Activated T-cell treated with anti-CD3 and anti-CD28 coated beads for 1 hour (primary cell): ENCODE measurements at places on chromosomes 2 and 18.
A peak's percentile ranks its signal among the peaks of the same experiment; 100 is the strongest.

DNA sequence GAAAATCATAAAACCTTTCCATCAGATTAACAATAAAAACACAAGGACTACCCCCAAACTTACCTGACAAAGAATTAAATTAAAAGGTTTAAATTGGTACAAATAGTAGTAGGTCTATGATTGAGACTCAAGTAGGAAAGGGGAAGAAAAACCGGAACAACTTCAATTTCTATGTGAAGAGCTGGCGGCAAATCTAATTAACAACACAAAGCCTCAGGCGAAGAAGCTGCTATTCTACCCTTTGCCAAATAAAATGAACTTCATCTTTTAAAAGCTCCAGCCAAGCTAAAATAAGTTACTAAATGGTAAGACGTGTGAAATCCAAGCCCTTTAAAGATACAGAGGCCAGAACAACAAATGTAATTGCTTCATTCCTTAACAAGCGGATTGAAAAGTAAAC lies 146.5 kb downstream of the DLGAP1 start:
- no peak for DNase-seq

GRCh38 chr2:231794383-231794782 lies 8.1 kb downstream of the COPS7B start:
- no peak for DNase-seq

- DNase-seq, result no peak
Observed at GRCh38 chr2:225735844-225736243, 336.3 kb downstream of the NYAP2 start.

DNA sequence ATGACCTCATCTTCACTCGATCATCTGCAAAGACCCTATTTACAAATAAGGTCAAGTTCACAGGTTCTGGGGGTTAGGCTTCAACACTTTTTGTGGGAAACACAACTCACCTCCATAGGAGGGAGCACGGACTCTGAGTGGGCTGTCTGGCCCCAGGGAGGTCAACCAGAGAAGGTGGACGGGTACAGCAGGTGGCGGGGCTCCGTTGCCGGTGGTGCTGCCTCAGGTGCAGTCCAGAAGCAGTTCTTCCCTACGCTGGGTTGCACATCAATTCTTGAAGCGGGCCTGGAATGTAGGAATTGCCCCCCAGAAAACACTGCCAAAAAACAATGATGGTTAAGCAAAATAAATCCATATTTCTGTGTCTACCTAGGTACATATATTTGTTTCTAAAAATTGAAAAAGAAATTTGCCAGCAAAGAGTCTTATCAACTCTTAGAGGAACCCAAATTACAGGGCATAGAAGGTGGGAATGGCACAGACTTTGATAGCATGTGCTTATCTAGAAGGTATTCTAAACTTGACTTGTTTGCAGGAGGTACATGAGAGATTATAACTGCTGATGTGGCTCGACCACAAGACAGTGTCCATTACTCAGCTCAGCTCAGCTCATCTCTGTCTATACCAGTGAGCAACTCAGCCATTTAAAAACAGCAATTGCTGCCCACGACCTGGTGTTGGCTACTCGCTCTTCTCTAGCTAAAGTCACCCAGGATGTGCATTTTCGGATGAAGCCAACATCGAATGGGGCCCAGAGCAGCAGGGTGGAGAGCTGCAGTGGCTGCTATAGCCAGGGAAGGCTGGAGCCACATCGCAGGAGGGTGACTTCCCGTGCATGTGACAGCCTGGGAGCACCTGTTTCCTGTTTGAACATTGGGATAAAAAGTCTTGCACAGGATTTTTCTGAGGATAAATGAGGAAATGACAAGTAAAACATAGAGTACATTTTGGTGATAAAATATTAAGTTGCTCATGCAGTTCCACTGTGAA lies 128.7 kb downstream of the RNF144A start:
- no peak for DNase-seq

DNA sequence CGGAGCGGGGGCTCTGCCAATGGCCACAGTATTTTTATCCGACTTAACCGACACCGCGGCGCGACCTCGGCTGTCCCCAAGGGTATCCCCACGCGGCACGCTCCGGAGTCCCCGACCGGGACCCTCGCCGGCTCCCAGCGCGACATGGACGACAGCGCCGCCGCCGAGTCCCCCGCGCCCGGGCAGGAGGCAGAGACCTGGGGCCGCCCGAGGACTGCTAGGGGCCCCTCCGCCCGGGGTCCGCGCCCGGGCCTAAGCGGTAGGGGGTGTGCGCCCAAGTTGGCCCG lies 468 bp downstream of the UXS1 start:
- no peak for DNase-seq

- DNase-seq, result no peak
Observed at GRCh38 chr2:106012591-106013347, 181.3 kb downstream of the UXS1 start.

GRCh38 chr2:171341394-171342066 lies 92.3 kb downstream of the METTL8 start:
- DNase-seq, result no peak

DNA sequence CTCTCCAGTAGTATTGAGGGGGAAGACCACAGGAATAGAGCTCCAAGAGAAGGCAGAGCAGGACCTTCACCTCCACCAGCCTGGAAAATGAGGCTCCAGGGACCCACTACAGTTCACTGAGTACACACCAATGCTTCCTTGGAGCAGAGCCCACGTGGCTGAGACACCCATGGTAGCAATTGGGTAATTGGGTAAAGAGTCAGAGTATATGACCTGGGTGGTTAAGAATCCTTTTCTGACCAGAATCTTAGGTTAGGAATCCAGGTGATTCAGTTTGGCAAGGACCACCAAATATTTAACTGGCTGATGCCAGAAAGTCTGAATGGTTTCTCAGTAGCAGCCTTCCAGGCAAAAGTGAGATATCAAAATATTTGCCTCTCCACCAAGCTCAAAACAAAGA lies 107.7 kb downstream of the MDH1 start:
- DNase-seq, result no peak

DNA sequence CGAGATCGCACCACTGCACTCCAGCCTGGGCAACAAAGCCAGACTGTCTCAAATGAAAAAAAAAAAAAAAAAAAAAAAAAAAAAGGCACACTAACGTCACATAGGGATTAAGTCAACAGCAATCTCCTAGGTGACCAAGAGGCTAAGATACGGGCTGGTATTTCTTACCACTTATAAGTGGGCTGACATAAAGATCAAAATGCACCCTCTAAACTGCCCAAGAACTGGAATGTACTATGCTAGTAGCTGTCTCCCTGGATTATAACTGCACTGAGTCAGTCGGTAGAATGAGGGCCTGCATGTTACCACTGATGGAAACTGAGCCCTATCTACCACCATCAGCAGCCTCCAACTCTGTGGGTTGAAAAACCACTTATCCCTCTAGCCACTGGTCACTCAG lies 80.6 kb downstream of the KLF7 start:
- no peak for DNase-seq

- DNase-seq, result peak; percentile 30
Observed at GRCh38 chr18:48540251-48541025, 1.6 kb downstream of the CTIF start.

- DNase-seq, result no peak
Observed at GRCh38 chr2:127525691-127526131, 578 bp downstream of the IWS1 start.

DNA sequence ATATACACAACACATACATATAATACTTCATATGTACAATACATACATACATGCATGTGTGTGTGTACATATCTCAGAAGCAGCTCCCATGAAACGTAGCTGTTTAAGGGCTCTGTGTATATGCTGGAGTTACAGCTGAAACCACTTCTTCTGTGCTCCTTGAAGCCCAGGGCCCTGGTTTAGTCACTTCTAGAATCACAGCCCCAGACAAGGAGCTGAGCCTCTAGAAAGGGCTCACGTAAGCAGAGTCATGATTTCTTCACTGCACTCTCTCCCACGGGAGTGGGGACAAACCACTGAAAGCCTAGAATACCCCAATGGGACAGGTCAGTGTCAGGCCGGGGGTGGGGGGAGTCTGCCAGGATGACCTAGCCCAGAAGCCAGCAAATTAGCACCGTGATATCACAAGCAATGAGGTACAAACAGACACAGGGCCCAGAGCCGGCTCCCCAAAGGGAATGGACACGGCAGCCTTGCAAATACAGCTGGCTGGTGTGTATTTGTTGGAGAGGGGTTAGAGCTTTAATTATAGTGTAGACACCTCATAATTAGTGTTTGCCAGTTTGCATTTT lies 90.3 kb downstream of the C1QL2 start:
- DNase-seq, result no peak

GRCh38 chr2:72367530-72368225 lies 220.0 kb upstream of the CYP26B1 start:
- no peak for DNase-seq

DNA sequence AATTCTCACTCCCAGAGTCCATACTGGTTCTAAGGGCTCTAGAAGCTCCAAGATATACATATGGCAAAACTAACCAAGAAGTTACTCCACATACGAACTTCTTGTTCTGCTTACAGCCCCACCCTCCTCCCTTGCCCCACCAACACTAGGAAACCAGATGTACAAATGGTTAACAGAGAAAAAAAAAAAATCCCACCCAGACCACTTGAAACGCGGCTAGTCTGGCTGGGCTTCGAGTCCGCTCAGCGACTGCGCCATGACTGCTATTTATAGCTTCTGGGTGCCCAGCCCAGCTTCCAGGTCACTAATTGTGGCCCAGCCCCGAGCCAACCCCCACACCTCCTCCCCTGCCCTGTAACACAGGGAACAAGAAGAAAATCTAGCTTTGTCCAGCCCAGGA lies 47.0 kb upstream of the IHH start:
- DNase-seq, result no peak

DNA sequence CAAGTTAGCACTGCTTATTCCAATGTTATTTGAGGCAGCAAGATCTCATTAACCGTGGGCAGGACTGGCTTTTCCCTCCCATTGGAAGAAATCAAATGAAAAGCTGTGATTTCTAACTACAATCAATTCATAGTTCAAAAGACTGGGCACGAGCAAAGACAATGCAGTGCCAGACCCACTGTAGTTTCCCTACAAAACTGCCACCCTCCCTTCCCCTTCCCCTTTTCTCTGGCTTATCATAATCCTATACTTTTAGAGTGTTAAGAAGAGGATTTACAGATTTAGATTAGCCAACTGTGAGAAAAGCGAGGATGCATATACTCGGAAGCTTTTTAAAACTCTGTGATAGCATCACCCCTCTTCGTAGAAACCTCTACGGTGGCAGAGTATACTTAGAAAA lies 260.4 kb downstream of the STK39 start:
- DNase-seq, result no peak

GRCh38 chr2:75133621-75134570 lies 65.4 kb downstream of the TACR1 start:
- DNase-seq, result no peak

DNA sequence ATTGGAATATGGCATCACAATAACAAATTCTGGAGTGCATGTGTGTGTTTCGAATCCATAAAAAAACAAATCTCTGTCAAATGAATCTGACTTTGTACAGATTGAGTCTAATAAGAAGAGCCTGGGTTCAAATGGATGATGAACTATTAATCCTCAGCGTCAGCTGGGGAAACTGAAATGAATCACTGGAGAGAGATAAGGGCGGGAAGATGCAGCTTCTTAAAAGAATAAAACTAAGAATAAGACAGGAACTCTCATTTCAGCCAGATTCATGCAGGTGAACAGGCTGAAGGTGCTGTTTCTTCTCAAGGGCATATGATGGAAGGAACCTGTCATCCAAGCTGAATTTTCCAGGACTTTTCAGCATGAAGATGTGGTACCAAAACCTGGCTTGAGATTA lies 202.6 kb upstream of the TRIB2 start:
- DNase-seq, result no peak

- no peak for DNase-seq
Observed at GRCh38 chr18:66110607-66111006, 359.8 kb downstream of the CDH7 start.

GRCh38 chr2:138787053-138787666 lies 7.0 kb upstream of the NXPH2 start:
- DNase-seq, result no peak

- no peak for DNase-seq
Observed at GRCh38 chr2:126858013-126858412, 40.7 kb upstream of the TEX51 start.

- no peak for DNase-seq
Observed at GRCh38 chr2:236851187-236851586, 234.5 kb upstream of the COPS8 start.

- DNase-seq, result no peak
Observed at GRCh38 chr2:101238930-101239759, 13.5 kb upstream of the CNOT11 start.

- no peak for DNase-seq
Observed at GRCh38 chr2:228048838-228049490, 132.5 kb downstream of the SPHKAP start.

- no peak for DNase-seq
Observed at GRCh38 chr2:88082781-88083180, 15.2 kb downstream of the SMYD1 start.

DNA sequence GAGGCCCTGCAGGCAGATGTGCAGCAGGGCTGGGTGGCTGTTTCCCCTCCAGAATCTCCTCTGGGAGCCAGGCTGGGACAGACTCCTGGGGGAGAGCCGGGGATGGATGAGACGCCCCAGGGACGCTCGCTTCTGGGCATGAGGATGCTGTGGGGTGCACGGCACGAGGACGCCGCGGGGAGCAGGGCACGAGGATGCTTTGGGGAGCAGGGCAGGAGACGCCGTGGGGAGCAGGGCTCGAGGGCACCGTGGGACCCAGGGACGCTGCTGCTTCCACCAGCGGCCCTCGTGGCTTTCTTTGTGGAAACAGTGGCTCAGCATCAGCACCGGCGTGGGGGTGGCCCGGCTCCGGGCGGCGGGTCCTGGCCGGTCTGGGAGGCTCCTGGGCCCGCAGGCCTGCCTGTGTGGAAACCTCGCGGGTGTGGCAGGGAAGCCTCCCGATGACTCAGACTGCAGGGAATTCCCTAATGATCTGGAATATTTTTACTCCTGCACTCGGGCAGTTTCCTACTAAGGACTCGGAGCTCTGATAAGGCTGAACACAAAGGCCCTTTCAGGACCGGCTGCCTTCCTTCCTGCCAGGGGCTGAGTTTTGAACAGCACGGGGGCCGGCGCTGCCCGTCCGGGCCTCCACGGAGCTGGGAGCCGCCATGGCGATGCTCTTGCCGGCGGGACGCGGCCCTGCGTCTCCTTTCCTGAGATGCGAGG lies 62.6 kb downstream of the NFATC1 start:
- DNase-seq, result no peak

DNA sequence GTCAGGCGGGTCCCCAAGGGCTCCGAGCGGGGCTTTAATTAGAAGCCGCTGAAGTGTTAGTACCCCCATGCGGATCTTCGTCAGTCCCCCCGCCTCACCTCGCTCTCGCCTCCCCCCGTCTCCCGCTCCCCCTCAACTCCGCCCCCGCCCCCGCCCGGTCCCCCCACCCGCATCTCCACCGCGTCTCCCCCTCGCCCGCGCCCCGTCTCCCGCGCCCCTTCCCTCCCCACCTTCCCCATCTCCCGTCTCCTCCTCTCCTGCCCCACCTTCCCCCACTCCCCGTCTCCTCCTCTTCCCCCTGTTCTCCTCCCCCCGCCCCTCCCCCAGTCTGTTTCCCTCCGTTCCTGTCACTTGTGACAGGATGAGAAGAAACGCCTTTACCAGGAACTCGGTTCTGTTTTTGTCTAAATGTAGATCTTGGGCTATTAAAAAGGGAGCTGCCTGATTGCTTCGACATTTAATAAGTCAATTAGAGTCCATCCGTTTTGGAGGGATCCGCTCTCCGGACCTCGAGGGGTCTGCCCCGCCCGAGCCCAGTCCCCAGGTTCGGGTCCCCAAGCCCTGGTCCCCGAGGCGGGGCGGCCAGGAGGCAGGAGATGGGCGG lies 969 bp upstream of the ALKAL2 start:
- DNase-seq, result no peak

GRCh38 chr2:1586923-1587840 lies 157.1 kb downstream of the PXDN start:
- no peak for DNase-seq

GRCh38 chr2:159736048-159736447 lies 23.7 kb downstream of the MARCHF7 start:
- no peak for DNase-seq

- DNase-seq, result no peak
Observed at GRCh38 chr2:39685126-39685525, 19.4 kb downstream of the TMEM178A start.
